NCI-H1417 (cell line): ENCODE measurements at places on chromosomes 1 and 21.

- DNase-seq = no peak
These were observed 829 bp downstream of the ADAR start for GRCh38 chr1:154607106-154607608.

GRCh38 chr21:41722052-41723018 is 44.5 kb downstream of the RIPK4 start:
- DNase-seq = no peak

GRCh38 chr1:220950576-220950975 is 71.3 kb downstream of the HLX start:
- DNase-seq = no peak

DNA sequence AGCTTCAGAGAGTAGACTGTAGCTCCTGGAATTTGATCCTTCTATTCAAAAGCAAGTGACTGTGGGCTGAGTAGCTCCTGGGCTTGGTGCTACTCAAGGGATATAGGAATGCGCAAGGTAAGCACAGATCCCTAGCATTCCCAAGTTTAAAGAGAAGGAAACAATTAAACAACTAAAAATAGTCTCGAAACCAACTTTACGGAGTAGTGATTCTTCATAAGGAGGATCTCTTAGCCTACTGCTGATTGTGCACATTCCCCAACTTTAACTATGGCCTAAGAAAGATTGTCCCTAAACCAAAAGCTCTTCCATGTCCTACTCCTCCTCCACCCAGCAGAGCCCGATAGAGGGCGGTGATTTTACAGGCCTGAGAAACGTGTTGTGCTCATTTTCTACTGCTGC is 226.5 kb upstream of the CAMK1G start:
- DNase-seq = no peak

GRCh38 chr1:14909920-14910460 is 243.6 kb upstream of the TMEM51 start:
- DNase-seq = no peak

GRCh38 chr1:168676029-168676812 is 52.8 kb downstream of the DPT start:
- peak; percentile 6 for DNase-seq

DNA sequence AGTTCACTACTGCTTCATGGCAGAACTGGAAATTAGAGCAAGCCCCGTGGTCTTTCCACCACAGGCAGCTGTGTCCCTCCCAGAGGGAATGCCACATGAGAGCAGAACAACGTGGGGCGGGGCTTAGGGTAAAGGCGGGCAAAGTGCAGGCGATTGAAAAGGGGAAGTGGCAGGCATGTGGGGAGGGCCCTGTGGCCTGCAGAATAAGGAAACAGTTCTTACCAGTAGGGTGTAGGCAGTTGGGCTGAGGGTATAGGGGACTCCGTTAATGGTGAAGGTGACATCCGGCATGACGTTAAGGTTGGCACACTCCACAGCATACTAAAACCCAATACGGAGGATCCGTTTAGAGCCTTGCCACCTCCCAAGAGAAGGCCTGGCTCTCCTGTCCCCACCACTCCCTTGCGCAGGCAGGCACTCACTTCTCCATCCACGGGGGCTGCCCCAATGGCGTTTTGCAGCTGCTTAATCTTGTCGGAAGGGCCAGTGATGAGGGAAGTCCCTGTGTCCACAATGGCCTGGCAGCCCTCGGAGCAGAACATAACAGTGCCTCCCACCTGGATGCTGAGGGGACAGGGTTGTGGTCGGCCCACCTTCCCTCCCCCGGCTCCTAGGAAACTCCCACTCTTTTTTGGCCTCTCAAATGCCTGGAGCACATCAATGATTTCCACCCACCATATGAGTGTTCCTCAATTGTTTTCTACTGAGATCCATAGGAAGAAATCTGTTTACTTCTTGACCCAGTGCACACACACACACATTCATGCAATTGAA is 9.1 kb upstream of the RAB7B start:
- no peak for DNase-seq

DNA sequence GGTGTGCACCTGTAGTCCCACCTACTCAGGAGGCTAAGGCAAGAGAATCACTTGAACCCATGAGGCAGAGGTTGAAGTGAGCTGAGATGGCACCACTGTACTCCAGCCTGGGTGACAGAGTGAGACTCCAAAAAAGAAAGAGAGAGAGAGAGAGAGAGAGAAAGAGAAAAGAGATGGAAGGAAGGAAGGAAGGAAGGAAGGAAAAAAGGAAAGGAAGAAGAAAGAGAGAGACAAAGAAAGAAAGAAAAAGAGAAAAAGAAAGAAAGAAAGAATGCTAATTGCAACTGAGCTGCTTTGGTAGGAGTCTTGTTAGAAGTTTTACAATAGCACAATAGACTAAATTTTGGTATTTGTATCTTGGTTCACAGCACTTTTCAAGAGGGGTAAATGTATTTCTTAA is 25.7 kb downstream of the TESK2 start:
- no peak for DNase-seq

DNA sequence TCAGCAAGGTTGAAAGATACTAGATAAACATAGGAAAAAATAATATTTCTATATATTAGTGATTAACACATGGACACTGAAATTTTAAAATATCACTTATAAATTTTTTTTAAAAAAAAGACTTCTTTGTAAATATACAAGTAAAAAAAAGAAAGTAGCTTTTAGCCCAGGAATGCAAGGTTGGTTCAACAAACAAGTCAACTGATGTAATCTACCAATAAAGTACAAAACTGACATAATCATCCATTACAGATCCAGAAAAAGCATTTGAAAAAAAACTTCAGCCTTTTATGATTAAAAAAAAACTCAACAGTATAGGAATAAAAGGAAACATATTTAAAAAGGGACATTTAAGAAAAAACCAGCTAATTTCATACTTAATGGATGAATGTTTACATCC is 48.4 kb downstream of the TRMT1L start:
- DNase-seq = no peak

DNA sequence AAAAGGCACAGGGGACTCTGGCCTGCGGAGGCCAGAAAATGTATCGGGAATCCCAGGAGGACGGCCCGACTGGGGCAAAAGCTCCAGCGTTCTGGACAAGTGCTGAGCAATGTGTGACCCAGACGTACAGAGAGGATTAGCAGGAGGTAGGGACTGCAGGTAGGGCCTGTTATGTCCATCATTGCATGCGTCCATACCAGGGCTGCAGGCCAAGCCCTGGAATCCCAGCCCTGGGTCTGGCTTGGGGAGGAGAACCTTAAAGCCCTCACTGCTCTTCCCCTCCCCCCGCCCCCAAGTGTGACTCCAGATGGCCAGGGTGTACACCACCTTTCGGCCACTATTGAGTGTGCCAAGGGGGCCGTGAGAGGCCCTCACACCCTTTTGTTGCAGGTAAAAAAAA is 2.0 kb downstream of the RNF207 start:
- no peak for DNase-seq

DNA sequence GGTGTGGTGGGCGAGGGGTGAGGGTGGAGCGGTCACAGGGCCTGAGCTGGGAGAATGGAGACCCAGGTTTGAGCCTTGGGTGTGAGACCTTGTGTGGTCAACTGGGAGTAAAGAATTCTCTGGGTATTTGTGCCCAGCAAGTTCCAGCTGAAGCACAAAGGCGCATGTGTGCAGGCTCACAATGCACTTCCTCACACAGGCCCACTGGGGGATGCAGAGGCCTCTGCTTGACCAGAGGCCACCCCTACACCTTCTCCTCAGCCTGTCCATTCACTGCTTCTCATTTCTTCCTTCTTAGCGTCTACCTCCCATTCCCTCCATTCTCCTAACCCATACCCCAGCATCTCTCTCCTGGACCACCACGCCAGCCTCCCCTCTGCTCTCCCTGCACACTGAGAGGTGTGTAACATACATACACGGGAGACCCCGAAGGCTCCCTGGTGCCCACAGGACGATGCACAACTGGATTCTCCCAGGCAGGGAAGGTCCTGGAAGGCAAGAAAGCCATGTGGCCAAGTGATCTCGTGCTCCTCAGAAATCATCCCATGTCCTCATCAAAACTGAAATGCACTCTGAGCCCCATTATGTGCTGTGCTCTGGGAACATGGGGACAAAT is 12.3 kb upstream of the TTC39A start:
- no peak for DNase-seq

- DNase-seq = no peak
These were observed 58.3 kb upstream of the KIF26B start for GRCh38 chr1:245096311-245097066.

- no peak for DNase-seq
These were observed 19.1 kb downstream of the KCNQ4 start for GRCh38 chr1:40802742-40803113.

- no peak for DNase-seq
These were observed 107.7 kb downstream of the POU2F1 start for GRCh38 chr1:167328306-167328815.

GRCh38 chr1:47616906-47617305 is 179.1 kb downstream of the FOXD2 start:
- DNase-seq = no peak

GRCh38 chr1:69733061-69733460 is 165.3 kb downstream of the LRRC7 start:
- no peak for DNase-seq

GRCh38 chr1:1966071-1966740 is 37.4 kb downstream of the CFAP74 start:
- no peak for DNase-seq

DNA sequence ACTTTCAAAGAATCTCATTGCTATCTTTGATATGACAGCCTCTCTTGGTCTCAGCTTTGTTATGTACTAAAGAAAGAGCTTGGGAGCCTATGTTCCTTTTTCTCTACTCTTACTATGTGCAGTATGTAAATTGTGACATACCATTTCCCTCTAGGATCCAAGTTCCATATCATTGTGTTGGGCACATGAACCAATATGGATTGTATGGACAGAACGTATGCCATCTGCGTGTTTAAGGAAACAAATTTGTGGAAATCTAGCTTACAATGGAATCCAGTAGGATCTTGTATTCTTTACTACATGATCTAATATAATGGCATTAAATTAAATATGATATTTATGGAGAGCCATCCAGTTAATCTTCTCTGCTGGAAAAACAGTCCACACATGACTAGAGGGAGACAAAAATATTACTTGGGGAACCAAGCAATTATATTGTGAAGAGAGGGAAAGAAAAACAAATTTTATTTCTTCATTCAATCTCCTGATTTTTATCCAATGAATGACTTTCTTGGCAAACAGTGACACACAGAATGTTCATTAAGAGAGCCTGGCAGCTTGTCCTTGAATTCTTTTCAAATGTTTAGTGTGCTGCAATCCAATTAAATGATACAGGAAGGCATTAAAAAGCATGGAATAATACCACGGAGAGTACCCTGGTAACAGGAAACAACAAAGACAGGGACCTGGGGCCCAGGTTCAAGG is 106.5 kb upstream of the DAB1 start:
- no peak for DNase-seq

DNA sequence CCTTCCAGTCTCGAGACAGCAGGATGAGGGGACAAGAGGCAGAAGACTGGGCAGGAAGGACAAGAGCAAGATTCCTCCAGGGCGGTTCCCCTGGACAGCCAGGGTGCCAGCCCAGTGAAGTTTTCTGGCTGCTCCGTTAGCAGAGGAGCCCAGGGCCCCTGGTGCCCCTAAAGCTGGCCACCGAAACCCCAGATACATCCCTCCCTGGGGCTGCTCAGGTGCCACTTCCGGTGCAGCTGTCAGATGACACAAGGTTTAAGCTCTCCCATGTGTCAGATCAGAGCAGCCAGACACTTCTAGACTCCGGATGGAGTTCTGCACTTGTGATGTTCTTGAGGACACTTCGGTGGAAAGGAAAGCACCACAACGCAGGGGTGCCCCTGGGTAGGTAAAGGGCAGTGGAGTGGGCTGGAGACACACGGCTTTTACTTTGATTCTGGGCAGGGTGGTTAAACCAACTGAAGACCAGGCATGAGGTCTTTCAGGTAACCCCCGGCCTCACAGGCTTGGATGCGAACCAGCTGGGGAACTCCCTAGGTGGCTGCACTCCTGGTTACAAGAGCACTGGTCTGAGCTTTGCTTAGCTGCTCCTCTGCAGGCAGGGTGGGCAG is 85.7 kb downstream of the ITPKB start:
- no peak for DNase-seq

- DNase-seq = no peak
These were observed 120.9 kb downstream of the USP25 start for GRCh38 chr21:15850645-15851044.

DNA sequence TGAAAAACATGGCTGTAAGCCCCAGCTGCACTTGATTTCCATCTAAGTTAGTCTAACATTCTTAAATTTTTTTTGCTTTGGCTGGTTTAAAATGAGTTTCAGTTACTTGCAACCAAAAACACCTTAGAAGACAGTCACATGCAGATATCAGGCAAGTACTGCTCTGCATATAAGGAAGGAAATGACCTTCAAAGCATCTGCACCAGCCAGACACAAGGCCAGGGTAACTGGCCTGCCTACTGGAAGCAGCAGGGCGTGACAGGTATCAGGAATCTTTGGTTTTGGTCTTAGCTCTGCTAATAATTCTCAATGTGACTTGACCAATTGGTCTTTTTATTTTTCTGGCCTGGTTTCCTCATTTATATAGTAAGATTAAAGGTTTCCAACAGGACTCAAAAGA is 33.5 kb downstream of the SCYL3 start:
- no peak for DNase-seq

DNA sequence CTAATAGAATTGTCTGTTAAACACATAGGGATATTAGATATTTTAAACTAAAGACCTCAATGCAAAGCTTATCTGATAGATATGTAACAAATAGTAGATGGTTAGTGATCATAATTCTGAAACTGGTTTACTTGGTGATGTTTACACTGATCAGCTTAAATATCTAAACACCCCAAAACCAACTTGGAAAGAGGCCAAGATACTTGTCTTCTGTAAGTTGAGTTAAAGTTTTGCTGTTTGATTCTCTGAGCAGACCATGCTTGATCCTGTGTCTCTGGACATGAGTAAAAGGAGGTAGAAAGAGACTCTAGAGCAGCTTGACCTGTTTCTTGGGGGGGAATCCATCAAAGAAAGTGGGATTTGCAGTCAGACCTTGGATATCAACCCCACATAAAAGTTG is 107.5 kb downstream of the NEK7 start:
- no peak for DNase-seq

- DNase-seq = no peak
These were observed 20.8 kb upstream of the TENT5C start for GRCh38 chr1:117585086-117585485.

- DNase-seq = no peak
These were observed 373.1 kb upstream of the CXADR start for GRCh38 chr21:17139696-17140095.

- no peak for DNase-seq
These were observed 17.1 kb downstream of the ZNF362 start for GRCh38 chr1:33273406-33273805.

DNA sequence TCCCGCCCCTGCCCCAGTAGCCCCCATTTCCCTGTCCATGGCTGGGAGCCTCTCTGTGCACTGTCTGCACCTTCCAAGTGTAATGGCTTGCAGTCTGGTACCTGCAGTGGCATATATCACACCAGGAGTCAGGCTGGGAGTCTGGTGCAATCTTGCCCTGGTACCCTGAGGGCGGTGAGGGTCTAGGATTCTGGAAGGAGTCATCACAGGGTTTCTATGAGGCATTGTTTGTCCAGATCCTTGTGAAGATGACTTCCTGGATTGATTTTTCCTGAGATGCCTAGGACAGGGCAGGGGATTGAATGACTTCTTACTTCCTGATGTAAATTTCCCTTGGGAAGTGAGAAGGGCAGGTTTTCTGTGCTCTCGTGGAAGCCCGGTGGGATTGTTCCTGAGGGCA is 5.9 kb upstream of the PKP1 start:
- no peak for DNase-seq
